Hematopoietic multipotent progenitor cell treated with erythropoietin and hydrocortisone succinate and interleukin-3 and kit ligand, for 4 days (in vitro differentiated cells): ENCODE measurements at places on chromosomes 7 and 10.

DNA sequence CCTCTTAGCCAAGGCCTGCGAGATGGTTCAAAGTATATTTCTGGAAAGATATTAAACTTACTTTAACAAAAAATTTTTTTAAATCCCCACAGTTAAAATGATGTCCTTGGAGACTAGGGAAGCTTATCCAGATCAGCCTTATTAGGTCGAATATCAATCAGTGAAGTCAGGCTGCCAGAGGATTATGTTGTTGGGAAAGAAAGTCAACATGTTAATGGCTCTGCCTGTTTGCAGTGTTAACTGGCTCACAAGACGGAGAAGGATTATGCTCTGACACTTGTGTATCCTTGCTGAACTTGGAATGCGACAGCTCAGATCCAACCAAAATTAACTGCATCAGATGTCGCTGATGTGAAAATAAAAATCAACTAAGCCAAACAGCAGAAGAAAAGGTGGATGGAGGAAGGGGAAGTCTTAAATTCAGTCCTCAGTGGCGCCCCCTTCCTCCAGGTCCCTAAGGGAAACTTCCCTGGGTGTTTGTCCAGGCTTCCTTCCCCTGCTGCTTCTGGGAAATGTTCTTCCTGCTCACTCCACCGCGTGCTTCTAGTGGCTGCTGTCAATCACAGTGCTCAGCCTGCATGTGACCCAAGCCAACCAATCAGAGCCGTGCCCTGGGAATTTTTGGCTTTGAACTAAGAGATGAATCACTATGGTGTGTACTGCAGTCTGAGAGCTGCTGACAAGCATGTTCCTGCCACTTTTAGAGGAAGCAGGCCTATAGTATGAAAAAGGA, 690.4 kb upstream of the NRP1 start:
- DNase-seq, result no peak

DNA sequence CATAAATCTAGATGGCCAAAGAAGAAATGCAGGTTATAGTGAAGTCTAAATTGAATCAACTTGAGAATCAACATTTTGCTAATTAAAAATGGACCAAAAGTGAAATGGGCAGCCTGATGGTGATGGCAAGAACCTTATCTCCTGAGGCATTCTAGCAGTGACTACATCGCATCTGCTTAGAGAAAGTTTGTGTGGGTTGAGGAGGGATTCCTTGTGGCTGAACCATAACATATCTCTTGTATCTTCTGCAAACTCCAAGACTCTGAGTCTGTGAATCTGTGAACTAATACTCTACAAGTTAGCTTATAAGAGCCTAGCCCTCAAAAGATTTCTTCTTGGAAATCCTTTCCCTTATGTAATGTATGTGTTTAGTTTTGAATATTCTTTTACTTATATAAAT, 85.6 kb downstream of the PRKG1 start:
- no peak for DNase-seq

GRCh38 chr7:135993950-135994349, 16.8 kb upstream of the MTPN start:
- no peak for DNase-seq

DNA sequence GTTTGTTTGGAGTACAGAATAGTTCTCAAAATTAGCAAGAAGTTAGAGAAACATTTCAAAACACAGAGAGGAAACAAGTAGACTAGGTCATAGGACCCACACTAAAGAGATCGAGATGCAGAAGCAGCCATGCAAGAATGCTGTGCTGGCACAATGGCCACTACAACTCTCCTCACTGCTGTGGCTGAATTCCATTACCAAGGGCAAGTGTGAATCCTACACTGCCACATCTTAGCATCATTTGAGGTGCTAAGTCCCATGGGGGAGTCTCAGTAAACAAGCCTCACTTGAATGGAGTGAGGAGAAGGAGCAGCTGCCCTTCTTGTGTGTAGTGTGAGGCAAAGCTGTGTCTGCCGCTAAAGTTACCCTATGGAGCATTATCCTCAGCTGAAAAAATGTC, 56.7 kb downstream of the PCLO start:
- DNase-seq, result no peak

DNA sequence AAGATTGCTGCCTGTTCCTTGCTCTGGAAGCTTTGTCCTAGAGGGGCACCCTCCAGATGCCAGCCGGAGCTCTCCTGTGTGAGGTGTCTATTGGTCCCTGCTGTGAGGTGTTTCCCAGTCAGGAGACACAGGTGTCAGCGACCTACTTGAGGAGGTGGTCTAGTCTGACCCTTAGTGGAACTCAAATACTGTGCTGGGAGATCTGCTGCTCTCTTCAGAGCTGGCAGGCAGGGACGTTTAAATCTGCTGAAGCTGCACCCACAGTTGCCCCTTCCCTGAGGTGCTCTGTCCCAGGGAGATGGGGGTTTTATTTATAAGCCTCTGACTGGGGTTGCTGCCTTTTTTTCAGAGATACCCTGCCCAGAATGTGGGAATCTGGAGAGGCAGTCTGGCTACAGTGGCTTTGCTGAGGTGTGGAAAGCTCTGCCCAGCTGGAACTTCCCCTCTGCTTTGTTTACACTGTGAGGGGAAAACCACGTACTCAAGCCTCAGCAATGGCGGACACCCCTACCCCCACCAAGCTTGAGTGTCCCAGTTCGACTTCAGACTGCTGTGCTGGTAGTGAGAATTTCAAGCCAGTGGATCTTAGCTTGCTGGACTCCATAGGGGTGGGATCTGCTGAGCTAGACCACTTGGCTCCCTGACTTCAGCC, 119.2 kb downstream of the PPP1R9A start:
- no peak for DNase-seq
